ENCODE measurements at places on chromosomes 3 and 15.

DNA sequence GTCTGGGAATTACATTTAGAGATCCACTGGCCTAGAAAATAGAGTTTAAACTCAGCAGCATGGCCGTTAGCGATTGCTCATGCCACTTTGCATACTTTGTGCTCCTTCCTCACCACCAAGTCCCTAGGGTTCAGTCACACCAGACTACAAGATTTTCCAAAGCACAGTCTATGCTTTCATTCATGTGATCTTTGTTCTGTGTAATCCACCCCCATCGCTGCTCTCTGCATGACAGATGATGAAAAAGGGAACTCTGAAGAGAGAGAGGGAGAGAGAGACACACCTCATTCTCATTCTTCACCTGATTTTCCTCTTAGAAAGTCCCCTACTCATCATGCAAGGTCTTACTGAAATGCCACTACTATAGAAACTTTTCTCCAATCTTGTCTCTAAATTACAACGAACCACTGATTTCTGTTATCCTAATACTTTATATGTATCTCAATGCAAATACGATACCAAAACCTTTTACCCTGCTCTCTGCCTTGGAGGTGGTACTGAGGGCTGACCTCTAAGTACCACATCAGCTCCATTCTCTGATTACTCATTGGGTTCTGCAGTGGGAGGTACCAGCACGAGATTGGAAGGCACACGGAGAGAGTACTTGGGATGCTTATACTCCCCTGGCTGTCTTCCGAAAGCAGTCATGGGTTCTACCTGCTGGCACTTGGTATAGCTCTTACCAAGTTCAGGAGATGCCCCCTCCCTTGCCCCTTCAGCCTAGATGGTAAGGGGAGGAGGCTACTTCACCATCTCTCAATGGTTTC lies 1.1 kb upstream of the PARP15 start:
- DNase-seq = peak; percentile 69

DNA sequence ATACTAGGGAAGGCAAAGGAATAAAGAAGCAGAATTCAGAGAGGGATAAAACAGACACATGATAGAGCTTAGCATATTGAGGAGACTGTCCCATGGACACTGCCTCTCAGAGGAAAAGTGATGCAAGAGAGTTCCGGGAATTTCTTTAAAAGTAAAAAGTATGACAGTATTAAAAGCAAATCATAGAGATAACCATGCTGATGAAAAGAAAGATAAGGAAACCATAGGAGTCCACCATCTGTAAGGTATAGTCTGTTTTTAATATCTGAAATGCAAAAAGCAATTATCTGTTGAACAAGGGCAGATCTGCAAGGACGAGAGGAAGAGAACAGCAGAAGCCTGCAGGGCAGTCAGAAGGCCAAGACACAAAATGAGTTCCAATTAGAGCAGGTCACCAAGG lies 495.9 kb upstream of the GOLIM4 start:
- no peak for DNase-seq

GRCh38 chr3:79517766-79518413 lies 249.9 kb downstream of the ROBO1 start:
- no peak for DNase-seq

DNA sequence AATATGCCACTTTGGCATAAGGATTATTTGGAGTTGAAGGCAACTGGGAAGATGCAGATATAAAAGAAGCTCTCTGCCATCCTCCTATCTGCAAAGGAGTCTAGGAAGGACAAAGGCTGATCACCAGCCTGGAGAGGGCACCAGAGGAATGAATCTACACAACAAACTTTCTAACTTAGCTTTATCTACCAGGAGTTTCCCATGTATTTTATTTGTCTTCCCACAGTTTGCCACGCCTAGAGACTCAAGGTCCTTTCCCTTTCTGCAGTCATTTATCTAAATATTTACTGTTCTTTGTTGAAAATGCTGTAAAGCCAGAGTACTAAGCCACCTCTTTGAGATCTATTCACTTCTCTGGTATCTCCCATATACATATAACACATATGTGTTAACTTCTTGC lies 32.2 kb downstream of the GPR176 start:
- DNase-seq = no peak

- no peak for DNase-seq
These were observed 134.8 kb downstream of the RBMS3 start for GRCh38 chr3:29415482-29416223.

GRCh38 chr15:101100118-101100517 lies 151.7 kb downstream of the CHSY1 start:
- DNase-seq = no peak

DNA sequence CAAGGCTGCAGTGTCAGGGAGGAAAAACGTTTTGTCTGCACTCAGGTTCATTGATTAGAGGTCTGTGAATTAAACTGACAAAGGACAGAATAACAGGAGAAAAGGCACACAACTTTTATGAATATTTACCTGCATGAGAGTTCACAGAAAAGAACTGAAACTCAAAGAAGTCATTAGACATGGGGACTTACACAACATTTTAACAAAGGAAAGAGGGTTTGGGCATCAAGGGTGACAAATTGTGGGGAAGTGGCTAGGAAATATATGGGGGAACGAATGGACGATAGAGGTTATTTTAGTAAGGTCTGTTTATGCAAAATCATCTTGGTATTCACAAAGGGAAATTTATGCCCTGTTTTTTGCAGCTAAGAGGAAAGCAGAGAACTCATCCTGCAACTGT lies 65.6 kb upstream of the C15orf39 start:
- no peak for DNase-seq

GRCh38 chr15:67458331-67459029 lies 62.5 kb upstream of the C15orf61 start:
- DNase-seq = no peak

DNA sequence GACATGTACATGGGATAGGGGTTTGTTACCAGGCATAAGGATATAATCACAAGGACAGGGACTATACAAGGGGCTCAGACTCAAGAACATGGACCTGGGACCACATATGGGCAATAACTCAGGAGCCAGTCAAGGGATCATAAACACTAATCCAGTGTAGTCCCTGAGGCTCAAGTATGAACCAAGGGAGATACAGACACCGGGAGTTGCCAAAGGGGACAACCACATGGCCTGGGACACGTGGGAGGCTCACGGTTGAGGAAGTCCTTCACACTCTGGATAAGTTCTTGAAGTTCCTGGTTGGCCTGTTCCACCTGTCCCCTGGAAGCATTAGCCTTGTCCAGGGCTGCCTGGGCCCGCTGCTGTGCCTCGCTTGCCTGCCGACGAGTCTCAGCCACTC lies 1.8 kb upstream of the USP19 start:
- no peak for DNase-seq

DNA sequence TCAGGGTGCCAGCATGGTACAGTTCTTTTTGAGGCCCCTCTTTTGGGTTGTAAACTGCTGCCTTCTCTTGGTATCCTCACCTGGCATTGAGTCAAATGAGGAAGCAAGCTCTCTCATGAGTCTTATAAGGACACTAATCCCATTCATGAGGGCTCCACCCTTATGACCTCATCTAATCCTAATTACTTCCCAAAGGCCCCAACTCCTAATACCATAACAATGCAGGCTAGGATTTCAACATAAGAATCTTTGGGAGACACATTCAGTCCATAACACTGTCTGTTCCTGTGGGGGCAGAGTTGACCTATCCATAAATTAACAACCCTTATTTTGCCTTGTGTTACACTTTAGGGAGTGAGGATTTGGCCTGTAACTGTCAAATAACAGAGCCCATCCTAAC lies 278.3 kb downstream of the LRTM1 start:
- DNase-seq = no peak

DNA sequence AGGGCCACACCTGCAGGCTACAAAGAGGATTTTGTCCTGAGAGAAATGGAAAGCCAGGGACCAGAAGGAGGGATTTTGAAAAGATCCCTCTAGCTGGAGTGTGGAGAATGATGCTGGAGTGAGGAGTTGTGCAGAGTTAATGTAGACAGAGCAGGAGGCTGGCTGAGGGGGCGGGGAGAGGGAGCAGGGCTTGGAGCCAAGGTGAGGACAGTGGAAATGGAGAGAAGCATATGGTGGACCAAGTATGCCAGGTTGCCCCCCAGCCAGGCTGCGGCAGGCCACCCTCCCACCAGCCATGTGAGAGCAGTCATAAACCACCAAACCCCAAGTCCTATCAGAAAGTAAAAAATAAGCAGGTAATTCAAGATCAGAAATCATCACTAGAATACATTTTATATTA lies 14.7 kb downstream of the RARRES1 start:
- DNase-seq = no peak

- DNase-seq = no peak
These were observed 227.7 kb upstream of the PEX5L start for GRCh38 chr3:180264479-180264878.

GRCh38 chr15:91116113-91117067 lies 16.3 kb downstream of the SV2B start:
- DNase-seq = no peak

DNA sequence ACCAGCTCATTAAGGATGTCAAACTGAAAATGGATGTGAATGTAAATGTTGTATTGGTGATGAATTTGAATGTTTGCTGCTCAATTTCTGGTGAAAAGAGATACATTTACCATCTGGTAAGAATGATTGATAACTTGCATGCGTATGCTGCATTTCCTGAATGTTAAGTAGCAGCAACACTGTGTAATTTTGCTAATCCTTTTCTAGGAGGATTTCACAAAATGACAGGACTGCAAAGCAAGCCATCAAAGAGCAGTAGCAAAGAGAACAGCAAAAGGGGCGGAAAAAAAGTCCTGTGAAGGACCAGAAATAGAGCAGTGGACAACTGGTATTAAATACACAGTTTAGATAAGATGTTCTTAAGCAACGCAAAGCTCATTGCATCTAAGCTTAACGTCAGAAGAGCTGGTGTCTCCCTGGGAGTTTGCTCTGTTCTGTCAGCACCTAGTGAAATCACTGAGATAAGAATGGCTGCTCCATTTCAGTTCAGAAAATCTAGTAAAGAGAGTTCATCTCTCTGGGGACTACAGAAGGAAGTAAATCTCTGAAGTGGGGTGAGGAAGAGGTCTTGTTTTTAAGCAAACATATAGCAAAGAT lies 23.5 kb upstream of the PAQR5 start:
- DNase-seq = no peak

GRCh38 chr3:49006408-49007067 lies 653 bp upstream of the WDR6 start:
- no peak for DNase-seq

DNA sequence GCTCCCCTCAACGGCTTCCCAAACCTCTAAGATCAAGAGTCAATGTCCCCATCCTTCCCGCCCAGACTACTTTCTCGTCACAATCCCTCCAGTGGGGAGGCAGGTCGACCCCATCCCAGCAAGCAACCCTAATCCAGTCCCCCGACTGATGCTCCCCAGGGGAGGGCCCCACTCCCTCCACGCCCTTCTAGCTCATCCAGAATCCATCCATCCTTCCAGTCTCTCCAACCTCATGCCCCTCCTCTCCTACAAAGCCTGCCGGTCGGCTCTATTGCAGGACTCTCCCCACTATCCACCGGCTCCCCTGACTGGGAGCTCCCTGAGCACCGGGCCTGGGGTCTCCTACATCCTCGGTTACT lies 1.3 kb downstream of the ADAMTS7 start:
- DNase-seq = no peak

GRCh38 chr3:31079689-31080088 lies 185.2 kb upstream of the GADL1 start:
- DNase-seq = no peak

- no peak for DNase-seq
These were observed 87.0 kb downstream of the FILIP1L start for GRCh38 chr3:100027321-100027720.

- peak; percentile 59 for DNase-seq
These were observed 37.5 kb downstream of the TGFBR2 start for GRCh38 chr3:30643763-30644462.

GRCh38 chr3:23659274-23659673 lies 146.5 kb upstream of the UBE2E1 start:
- DNase-seq = no peak

GRCh38 chr15:38683382-38684242 lies 119.0 kb upstream of the RASGRP1 start:
- peak; percentile 85 for DNase-seq

- no peak for DNase-seq
These were observed 11.6 kb downstream of the H1-8 start for GRCh38 chr3:129554356-129555152.

- DNase-seq = no peak
These were observed 13.2 kb downstream of the PAK6 start for GRCh38 chr15:40252141-40252437.

DNA sequence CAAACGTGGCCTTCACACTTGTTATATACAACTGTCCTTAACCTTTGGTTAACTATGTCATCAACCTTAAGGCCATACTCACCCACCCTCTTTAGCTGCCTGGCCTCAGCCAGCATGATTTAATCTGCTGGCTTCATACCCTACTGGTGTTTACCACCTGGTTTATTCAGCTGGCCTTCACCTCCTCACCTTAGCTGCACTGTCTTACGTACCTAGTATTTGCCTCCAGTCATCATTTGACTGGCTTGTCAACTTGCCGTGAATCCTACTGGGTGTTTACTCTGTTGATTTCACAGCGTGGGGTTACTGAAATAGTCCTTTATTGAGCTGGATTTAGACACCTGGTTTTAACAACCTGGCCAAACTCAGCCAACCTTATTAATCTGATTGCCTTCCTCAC lies 102.8 kb downstream of the IL12A start:
- no peak for DNase-seq

GRCh38 chr3:27567251-27567650 lies 83.1 kb upstream of the SLC4A7 start:
- no peak for DNase-seq

- DNase-seq = no peak
These were observed 33.3 kb downstream of the ZNF609 start for GRCh38 chr15:64493641-64494040.

DNA sequence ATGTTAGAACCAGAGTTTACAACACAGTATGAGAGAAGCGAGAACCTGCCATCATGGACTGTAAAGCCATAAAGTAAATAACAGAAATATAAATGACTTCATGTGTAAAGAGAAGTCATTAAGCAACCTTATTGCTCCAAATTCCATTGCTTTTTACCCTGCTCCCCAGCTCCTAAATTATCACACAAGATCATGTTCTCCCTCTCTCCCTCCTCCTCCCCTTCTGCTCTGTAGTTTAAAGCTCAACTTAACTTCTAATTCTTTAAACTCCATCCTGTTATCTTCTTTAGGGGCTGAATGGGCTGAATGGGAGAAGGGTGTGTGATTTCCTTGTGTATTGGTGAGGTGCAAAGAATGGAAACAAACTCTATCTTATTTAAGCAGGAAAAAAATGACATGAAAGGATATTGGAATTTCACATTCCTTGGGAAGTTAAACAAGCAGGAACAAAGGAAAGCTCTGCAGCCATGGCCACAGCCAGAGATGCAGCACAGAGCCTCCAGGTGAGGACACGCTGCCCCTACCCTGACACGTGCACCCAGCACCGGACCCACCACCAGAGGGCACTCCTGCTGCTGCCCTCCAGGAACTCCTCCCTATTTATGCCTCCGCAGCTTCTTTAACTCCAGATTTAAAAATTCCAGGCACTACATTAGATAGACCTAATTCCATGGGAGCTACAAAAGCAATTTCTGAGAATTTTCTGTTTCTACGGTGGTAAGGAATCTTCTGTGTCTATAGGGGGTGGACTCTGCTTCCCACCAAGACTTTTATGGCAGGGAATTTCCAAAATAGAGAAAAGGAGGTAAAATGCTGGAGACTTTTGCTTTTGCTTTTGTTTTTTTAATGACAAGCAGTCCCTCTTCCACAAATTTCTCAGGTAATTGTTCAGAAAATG lies 76.9 kb upstream of the ABI3BP start:
- DNase-seq = peak; percentile 33

Data from CD4-positive, alpha-beta T cell treated with Interferon alpha-2 for 1 hour (primary cell).